Stimulated activated CD4-positive, alpha-beta T cell treated with anti-CD3 and anti-CD28 coated beads, Interleukin-1b, Interleukin-23, amount 100 ng/mL, for 1 hour (primary cell): ENCODE measurements at places on chromosomes 13 and 19.

GRCh38 chr13:74669149-74669548, 534.9 kb upstream of the KLF12 start:
- no peak for DNase-seq

DNA sequence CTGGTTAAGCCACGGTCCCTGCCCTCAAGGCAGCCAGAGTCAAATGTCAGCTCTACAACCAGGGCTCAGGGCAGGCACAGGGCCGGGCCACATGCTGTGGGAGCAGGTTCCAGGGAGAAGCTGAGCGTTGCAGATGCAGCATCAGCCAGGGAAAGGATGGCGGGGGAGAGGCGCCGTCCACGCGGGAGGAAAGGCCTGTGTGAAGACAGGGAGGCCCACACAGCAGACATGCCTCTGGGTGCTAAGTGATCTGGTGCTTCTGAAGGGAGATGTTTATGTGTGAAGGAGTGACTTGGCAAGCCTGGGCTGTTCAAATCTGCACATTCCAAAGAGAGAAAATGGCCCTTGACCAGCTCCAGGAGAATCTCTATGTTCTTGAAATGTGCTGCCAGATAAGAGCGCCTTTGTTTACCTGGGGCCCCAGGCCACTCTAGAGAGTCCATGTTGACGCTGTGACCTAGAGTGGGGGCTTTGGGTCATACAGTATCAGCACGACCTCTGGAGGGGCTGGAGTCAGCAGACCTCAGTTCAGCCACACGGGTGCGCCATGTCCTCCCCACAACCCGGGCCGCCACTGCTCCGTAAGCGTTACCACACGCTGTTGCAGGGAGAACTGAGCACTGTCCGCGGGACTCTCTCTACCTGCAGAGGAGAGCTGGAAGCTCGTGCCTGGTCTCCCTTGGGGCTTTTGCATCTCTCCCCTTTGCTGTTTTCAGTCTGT, 15.9 kb upstream of the ATF5 start:
- DNase-seq: no peak

- DNase-seq: no peak
Observed at GRCh38 chr13:89550938-89551337, 1796.5 kb upstream of the MIR17HG start.

DNA sequence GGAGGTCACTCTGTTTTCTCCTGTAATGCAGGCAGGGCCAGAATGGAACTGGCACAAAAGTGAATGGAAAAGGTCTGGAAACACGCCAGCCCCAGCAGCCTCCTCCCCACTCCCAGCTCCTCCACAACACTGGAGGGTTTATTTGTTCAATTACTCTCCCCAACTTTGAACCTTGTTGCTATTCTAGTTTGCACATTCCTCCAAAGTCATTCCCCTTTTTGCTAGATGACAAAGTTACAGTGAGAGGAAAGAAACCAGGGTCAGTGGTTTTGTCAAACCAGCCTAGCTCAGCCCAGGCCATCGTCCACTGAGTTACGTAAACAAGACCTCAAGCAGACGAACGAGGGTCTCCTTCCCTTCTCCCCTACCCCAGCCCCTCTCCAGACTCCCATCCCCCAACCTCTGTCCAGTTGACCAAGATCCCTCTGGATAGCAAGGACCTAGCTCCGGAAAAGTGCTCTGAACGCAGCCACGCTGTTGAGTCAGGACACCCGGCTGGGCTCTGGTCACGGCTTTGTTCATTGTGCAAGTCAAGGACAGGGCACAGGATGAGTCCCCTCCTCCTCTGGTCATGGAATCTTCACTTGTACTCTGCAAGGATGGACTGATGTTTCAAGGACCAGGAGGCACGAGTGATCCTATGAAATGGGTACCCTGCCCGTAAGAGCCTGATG, 180.0 kb downstream of the USP12 start:
- no peak for DNase-seq

DNA sequence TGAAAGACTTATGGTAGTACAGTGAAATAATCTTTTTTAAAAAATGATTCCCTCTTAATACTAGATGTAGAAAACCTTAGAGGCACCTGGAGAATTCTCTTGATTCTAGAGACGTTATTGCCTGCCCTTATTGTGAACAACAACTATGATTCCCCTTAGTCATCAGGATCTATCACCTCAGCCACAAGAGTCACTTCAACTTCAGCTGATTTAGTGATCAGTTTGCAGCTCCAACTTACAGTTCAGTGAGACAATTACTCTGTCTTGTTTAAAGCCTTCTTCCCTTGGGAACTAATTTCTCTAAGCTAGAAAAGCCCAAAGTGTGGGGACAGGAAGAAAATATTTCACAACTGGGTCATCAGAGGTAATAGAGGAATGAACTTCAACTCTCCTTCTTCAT, 254.3 kb upstream of the SLITRK1 start:
- DNase-seq: no peak

GRCh38 chr13:108508263-108508662, 121.1 kb upstream of the MYO16 start:
- DNase-seq: no peak

GRCh38 chr19:12886969-12887747, at the start of gene KLF1:
Gene KLF1 (minus strand): TSS chr19:12887201. CDS start chr19:12887140, 61 bp downstream.
- no peak for DNase-seq

DNA sequence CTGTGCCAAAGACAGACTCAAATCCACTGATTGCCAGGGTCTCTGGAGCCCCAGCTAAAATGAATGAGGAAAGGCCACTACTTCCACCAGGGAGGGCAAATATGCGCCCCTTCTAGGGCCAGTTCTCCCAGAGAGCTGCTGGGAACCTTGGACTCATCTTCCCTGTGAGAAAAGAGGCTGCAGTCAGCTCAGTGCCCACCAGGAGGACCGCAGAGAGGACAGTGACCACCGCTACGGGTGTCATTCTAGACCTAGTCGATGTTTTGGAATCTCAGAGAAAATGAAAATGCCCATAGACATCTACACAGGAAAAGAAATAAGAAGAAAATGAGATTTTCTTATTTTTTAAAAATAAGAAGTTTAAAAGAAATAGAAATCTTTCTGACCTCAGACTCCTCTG, 235.1 kb downstream of the UQCRFS1 start:
- DNase-seq: no peak

- no peak for DNase-seq
Observed at GRCh38 chr13:40345149-40345514, 321.3 kb downstream of the FOXO1 start.

DNA sequence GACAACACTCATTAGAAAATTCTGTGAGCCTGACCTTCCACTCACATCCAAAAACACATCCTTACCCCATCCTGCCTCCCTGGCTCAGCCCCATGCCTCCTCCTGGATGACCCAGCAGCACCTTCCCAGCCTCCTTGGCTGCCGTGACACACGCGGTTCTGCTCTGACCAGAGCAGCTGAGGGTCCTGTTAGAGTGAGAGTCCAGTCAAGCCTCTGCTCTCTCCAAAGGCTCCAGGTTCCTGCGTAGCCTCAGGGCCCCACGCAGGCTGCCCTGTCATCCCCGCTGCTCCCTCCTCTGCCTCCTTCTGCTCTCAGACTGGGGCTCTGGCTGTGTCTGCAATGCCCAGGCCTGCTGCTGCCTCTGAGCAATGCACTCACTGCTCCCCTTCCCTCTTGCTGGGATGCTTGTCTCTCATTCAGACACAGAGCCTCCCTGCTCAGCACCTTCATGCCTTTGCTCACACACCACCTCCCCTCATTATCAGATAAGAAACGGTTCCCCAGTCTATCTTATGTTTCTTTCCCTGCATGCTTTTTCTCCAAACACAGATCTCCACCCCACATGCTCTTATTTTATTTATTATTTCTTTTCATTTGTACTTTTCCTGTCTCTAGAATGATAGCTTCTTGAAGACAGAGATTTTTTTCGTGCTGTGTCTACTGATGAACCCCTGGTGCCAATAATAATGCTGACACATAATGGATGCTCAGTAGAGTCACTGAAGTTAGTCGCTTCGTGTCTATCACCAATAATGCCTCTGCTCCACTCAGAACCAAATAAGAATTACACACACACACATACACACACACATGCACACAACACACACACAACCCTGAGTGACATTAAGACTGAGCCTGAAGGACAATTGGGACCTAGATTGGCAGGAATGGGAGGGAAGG, 10.2 kb upstream of the SIGLEC6 start:
- no peak for DNase-seq

DNA sequence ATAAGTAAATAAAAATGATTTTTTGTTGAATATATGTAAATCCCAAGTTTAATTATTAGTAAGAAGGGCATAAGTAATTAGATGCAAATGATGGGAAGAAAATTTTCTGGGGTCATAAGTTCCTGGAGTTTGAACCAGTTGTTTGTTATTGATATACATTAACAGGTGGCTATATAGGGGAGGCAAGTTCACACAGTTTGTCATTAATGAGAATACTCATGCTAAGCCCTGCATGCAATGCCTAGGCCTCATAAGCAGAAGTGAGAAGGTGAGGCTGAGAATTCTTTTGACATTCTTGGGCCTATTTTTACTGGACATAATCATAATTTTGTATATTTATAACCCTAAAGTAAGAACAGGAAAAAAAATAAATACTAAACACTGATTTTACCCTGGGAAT, 1210.7 kb upstream of the PCDH9 start:
- no peak for DNase-seq

DNA sequence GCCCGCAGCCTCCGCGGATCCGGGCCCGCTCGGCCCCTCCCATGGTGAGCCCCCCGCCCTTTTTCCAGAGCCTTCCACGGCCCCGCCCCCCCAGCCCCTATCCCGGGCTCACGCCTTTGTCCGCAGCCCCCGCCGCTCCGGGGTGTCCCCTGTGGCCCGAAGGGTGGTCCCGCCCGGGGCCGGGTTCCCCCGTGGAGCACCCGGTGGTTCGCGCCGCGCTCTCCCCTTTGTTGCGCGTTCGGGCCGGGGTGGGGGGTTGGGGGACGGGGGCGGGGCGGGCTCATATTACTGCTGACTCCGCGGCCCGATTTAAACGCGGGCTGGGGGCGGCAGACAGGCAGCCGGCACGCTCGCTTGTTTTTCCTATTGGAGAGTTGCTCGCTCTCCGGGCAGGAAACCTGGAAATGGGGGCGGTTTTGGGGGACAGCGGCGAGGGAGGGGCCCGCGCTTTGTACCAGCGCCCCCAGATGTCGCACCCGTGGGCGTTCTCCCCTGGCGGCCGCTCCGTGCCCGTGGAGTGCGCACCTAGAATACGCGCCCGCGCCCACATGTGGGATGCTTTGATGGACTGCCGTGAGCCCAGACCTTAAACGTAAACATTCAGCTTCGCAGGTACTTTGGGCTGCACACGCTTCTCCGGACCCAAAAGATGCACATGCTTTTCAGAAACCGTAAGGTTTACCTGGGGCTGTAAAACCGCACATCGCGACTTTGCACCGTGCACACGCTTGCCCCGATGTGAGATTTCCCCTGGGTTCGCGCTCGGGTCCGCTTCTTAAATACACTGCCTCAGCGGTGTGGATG, 699 bp downstream of the PTOV1 start:
- no peak for DNase-seq

DNA sequence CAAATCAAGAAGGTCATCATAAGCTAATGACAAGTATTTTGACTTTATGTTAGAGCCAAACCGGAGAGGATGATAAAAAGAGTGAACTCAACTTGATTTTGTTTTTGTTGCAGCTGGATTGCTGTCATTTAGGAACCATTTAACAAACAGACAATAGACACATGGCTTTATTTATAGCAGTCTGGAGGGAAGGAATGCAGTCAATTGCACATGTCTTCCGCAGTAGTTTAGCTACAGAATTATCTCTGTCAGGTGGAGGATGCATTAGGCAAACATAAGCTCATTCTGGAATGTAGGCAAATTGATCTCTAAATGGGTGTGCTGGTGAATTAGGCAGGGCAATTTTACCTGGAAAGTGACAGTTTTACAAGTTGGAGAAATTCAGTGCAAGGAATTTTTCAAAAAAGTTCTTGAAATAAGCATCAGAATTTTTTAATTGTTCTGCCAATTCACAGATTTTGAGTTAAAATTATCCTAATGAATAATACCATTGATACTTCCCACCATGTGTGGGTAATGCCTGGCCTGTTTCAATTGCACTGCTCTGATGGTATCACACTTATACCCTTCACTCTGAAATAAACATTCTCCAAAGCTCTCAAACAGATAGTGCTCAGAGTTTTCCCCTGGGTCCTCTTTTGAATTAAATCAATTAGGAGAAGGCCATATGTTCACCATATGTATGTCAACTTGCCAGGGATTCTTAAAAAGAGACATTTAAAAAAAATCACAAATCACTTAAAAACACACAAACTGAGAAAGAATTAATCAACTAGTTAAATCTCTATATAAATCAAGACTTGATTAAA, 318.3 kb downstream of the NDFIP2 start:
- DNase-seq: no peak

- DNase-seq: no peak
Observed at GRCh38 chr19:51760697-51761356, at the start of gene FPR2. Gene FPR2 (plus strand): TSS chr19:51761180. CDS start chr19:51768659, 7,479 bp downstream.

GRCh38 chr19:5041168-5041912, 72.4 kb downstream of the KDM4B start:
- no peak for DNase-seq

- no peak for DNase-seq
Observed at GRCh38 chr13:84668637-84669036, 786.4 kb upstream of the SLITRK1 start.

DNA sequence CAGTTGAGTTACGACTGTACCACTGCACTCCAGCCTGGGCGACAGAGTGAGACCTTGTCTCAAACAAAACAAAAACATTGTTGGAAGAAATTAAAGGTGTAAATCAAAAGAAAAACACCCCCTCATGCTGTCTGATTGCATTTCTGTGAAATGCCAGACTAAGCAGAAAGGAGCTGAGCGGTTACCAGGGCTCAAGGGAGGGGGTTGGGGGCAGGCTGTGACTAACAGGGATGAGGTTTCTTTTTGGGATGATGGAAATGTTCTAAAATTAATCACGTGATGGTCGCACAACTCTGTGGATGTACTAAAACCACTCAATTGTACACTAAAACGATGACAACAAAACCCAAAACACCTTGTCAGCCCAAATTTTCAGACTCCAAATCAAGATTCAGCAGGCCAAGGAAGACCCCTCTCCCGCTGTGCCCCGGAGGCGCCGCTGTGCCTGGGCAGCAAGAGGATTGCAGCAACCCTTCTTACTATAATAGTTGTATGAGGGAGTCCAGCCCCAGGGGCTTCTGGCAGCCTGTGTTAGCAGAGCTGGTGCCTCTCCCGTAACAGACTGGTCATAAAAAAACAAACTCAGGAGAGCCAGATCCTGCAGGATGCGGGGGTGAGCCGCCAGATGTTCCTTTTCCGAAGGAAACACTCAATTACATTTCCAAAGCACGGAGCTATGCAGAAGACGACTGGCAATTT, 20.9 kb downstream of the CAPS start:
- DNase-seq: no peak

- no peak for DNase-seq
Observed at GRCh38 chr13:27969082-27969865, at the start of gene CDX2. Gene CDX2 (minus strand): TSS chr13:27969315. CDS start chr13:27969006, 309 bp downstream.

DNA sequence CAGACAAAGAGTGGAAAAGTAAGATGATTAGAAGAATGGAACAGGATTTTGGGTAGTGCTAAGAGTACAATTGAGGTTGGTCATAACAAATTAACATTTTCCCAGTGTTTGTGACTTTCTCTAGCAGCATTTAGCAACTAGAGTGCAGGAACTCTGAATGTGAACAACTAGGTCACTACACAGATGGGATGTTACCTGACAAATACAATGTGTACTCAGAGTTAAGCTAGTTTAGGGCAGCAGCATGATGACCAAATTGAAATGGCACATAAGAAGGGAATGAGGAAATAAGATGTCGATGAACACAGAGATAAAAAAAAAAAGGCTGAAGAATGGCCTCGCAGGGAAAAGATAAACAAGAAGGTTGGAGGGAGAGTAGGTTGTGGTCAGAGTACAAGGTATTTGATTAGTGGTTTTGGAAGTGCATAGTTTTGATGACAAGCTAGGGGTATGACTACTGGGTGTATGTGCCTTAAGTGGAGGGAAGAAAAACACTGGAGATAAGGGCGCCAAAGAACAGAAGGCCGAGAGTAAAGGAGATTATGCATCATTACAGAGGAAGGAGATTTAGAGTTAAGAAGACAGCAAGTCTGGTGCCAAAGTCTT, 381.1 kb downstream of the FGF14 start:
- DNase-seq: no peak
